ENCODE measurements at places on chromosomes 2 and 18.
A peak's percentile ranks its signal among the peaks of the same experiment; 100 is the strongest.

GRCh38 chr2:55164534-55165480, 67.3 kb downstream of the CLHC1 start:
- H3K36me3 ChIP-seq = no peaks in the 10 kb centered on the region
- H3K27ac ChIP-seq = no peak overlapping the region
- no peak for DNase-seq
- H3K4me3 ChIP-seq = no peak overlapping the region

DNA sequence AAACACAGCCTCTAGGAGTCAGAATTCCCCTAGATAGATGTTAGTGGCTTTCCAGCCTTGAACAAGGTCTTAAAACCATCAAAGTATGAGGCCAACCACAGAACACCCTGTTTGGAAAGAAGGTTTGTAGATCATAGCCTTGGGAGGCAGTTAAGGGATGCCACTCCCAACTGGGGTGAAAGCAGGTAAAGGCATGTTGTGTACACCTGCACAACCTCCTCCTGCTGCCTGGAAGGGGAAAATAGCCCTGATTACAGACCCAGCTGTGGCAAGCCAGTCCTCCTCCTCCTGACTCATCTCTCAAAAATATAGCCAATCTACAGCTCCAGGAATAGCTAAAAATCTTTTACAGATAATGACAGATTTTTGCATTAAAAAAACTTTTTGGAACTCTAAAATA, 108.1 kb downstream of the RBM43 start:
- no peak for DNase-seq
- H3K4me1 ChIP-seq = peaks cover 9% of the 10 kb centered on the region
- no peak overlapping the region for H3K4me3 ChIP-seq
- H3K27me3 ChIP-seq = peaks cover 2% of the 10 kb centered on the region
- H3K36me3 ChIP-seq = no peaks in the 10 kb centered on the region

- H3K36me3 ChIP-seq = peaks cover 88% of the 10 kb centered on the region
- no peak overlapping the region for H3K4me3 ChIP-seq
- no peak overlapping the region for H3K27ac ChIP-seq
- DNase-seq = no peak
- H3K27me3 ChIP-seq = no peaks in the 10 kb centered on the region
- H3K4me1 ChIP-seq = peaks cover 8% of the 10 kb centered on the region
These were observed 79.2 kb upstream of the EML6 start for GRCh38 chr2:54644236-54644635.

- H3K27ac ChIP-seq = peak overlapping the region; percentile 42
- no peak overlapping the region for H3K4me3 ChIP-seq
- H3K27me3 ChIP-seq = no peaks in the 10 kb centered on the region
These were observed 39.1 kb downstream of the FN1 start for GRCh38 chr2:215396595-215397313.

Data from nephron progenitor cell (in vitro differentiated cells).